ENCODE measurements at places on chromosomes 6 and 20. TPM values are rescaled to one million over a fixed set of nuclear protein-coding genes. Genes with fewer than 3 reads are reported as not detected.

DNA sequence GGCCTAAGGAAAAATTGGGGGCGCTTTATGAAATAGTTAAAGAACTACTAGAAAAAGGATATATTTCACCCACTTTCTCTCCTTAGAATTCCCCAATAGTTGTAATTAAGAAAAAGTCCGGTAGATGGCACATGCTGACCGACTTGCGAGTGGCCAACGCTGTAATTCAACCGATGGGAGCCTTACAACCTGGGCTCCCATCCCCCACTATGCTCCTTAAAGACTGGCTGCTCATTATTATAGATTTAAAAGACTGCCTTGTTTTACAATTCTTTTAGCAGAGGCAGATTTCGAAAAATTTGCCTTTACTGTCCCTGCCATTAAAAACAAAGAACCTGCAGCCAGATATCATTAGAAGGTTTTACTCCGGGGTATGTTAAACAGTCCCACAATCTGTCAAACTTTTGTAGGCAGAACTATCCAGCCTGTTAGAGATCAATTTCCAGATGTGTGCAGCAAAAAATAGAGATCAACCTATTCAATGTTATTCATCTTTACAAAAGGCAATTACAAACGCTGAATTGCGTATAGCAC, 58.5 kb upstream of the PRSS16 start:
- DNase-seq, result peak; percentile 59

GSTA1 gene
- 811 TPM for total RNA-seq

GRCh38 chr6:33905071-33905609, 101.3 kb upstream of the MLN start:
- no peak for DNase-seq

MROH8 gene
- total RNA-seq, result 4.7 TPM

DNA sequence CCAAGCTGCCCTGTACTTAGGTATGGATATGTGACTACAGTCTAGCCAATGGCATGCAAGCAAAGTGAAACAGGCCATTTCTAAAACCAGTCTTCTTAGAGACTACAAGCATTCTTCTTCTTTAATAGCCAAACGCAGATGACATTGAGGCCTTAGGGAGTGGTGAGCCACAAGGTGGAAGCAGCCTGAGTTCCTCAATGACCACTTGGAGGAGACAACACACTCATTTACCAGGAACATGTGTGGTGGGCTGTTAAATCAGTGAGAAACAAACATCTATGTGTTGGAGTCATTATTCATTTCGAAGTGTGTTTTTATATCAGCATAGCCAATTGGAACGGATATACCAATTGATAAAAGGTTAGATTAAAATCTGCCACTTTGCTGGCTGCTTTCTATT, 122.0 kb downstream of the GFRAL start:
- no peak for DNase-seq

DNA sequence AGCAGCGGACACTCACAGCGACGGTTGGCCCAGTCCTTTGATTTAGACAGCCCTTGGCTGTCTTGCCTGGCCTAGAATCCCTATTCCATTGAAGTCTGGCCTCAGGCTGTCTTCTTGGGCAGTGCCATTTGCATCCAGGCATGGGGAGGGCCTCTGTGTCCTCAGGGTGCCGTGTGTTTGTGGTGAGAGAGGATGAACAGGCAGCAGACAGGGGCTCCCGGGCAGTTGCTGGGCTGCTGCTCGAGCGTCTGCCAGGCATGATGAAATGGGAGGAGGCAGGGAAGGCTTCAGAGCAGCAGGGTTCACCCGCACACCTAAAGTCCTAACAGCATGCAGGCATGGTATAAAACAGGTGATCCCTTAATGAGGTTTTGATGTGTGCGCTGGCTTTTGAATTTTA, 126.9 kb downstream of the SOBP start:
- no peak for DNase-seq

DNA sequence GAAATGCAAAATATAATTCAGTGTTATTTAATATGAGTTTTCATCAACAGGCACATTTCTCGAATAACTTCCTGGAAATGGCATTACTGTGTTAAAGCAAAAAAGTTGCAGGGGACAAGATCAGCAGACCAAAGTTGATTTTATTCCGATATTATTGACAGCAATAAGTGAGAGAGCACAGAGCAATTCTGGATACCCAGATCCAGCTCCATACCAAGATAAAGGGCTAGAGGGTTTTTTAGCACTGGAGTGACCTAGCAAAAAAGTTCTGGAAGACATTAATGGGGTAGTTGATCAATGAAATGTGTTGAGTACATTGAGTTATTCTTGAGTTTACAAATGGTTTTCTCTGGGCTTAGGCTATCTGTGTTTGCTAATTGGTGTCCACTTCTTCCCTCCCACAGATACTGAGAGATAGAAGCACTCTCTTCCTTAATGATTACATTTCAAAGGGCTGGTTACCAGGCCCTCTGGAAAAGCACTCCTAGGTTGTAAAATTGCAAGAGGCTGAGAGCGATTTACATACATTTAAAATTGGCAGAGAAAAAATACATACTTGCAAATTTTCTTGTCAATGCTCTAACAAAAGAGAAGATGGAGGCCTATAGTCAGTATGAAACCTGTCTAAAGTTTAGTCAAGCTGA, 47.0 kb upstream of the MANEA start:
- DNase-seq, result no peak

TRDN gene
- total RNA-seq, result not detected

BPIFB1 gene
- total RNA-seq, result 0.18 TPM

GRCh38 chr6:144216668-144217218, 66.4 kb downstream of the STX11 start:
- DNase-seq, result no peak

- DNase-seq, result no peak
Observed at GRCh38 chr20:41155261-41155660, 17.9 kb downstream of the PLCG1 start.

Measured in left lobe of liver (tissue), 2 donors.